ENCODE measurements at places on chromosomes 1 and 21.

- DNase-seq, result peak; percentile 1
Measured at GRCh38 chr1:81550753-81551152, 250.0 kb upstream of the ADGRL2 start.

- DNase-seq, result no peak
Measured at GRCh38 chr1:158098256-158098655, 82.4 kb upstream of the CD1D start.

DNA sequence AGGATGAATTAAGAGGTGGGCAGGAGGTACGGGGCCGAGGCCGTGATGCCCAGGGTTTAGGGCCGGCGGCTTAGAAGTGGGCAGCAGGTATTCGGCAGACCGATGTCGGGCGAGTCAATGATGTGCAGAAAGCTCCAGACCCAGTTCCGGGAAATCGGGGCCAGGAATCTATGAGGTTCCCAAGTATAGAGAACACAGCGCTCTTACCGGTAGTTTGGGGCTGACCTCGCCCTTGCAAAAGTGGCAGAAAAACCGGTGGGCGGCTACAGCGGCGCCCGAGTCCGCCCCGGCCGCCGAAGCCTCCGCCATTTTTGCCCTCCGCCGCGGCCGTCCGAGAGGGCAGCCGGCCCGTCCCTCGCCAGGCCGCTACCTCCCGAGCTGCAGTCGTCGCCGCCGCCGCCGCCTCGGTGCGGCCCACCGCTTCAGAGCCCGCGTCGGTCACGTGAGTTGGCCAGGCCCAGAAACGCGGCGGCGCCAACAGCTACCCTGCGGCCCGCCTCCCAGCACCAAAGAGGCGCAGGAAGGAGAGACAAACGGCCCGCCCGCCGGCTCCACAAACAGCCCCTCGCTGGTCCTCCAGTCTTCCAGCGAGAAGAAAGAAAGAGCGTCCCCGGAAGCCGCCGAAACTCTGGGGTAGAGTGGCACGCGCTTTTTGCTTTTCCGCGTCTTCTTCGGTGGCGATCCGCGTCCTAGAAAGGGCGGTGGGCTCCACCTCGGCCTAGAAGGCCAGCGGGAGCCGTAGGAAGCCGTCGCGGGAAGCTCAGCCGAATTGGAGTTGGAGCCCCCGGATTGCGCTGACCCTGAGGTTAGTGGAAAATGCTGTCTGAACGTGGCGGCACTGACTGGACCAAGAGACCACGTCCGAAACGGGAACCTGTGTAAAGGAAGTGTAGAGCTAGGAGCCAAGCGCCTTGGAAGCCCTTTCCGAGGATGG lies at the start of the genes POLR3C and RNF115:
Gene POLR3C, plus strand, starts transcription at position 636 of the 934 bp plus-strand sequence. CDS start 1,577 bp downstream, outside the sequence.
Gene RNF115, minus strand, starts transcription at position 531 of the 934 bp plus-strand sequence. Its CDS starts 222 bp downstream, at position 309.
- DNase-seq, result peak; percentile 90

- DNase-seq, result no peak
Measured at GRCh38 chr1:24903560-24903954, 26.5 kb downstream of the RUNX3 start.

- DNase-seq, result no peak
Measured at GRCh38 chr1:229768232-229768631, 142.2 kb downstream of the URB2 start.

GRCh38 chr1:30064547-30064946 lies 658.8 kb downstream of the MATN1 start:
- no peak for DNase-seq

DNA sequence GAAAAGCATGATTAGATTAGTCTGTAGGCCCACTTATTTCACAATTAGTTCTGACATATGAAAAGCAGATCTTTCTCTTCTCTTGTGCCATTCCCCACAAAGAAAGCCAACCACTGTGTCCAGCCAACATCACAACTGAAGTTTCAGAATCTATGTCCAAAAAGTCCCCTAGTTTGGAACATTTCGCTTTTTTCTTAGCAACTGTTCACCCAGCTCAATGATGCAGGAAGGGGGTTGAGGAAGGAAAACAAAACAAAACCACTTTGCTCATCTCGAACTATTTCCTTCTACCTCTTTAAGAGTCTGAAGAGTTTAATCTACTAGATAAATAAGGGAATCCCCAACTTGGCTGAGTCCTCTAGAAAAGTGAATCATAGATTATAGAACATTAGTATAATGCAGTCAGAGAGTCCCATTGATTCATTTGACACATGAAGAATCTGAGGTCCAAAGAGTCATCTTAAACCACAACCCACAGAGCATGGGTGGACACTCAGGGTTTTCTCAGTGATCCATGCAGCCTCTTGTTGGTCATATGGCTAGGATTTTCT lies 159.3 kb upstream of the SGIP1 start:
- DNase-seq, result no peak

- DNase-seq, result no peak
Measured at GRCh38 chr1:154863315-154864174, 6.5 kb downstream of the KCNN3 start.

- DNase-seq, result no peak
Measured at GRCh38 chr21:33734291-33734690, 92.0 kb downstream of the ITSN1 start.

GRCh38 chr1:16137890-16138467 lies 17.9 kb downstream of the EPHA2 start:
- no peak for DNase-seq

DNA sequence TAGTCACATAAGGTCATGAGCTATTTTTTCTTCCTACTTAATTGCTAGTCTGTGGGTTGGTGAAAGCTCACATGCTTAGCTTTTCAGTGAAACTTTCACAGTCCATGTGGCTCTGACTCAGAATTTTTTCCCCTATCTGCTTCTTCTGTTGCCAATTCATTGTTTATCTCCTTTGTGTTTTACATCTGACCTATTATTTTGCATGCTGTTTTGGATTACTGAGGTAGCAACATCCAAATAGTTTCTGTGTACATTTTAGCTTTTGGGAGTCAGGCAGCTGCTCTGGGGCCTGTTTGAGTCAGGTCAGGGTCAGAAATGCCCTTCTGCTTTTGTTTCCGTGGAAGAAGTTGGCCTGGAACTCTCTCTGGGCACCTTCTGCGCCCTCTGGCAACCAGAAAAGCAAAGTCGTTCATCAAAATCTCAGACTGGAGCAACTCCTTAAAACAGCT lies 40.0 kb downstream of the ROR1 start:
- no peak for DNase-seq

DNA sequence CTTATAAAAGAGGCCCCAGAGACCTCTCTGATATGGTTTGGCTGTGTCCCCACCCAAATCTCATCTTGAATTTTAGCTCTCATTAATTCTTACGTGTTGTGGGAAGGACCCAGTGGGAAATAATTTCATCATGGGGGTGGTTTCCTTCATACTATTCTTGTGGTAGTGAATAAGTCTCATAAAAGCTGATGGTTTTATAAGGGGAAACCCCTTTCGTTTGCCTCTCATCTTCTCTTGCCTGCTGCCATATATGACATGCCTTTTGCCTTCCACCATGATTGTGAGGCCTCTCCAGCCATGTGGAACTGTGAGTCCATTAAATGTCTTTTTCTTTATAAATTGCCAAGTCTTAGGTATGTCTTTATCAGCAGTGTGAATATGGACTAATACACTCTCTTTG lies 22.5 kb upstream of the NEK7 start:
- no peak for DNase-seq

GRCh38 chr1:82632155-82632554 lies 831.4 kb downstream of the ADGRL2 start:
- no peak for DNase-seq

- DNase-seq, result no peak
Measured at GRCh38 chr1:8249838-8250237, 68.1 kb upstream of the SLC45A1 start.

GRCh38 chr21:15815285-15815684 lies 85.5 kb downstream of the USP25 start:
- DNase-seq, result no peak

DNA sequence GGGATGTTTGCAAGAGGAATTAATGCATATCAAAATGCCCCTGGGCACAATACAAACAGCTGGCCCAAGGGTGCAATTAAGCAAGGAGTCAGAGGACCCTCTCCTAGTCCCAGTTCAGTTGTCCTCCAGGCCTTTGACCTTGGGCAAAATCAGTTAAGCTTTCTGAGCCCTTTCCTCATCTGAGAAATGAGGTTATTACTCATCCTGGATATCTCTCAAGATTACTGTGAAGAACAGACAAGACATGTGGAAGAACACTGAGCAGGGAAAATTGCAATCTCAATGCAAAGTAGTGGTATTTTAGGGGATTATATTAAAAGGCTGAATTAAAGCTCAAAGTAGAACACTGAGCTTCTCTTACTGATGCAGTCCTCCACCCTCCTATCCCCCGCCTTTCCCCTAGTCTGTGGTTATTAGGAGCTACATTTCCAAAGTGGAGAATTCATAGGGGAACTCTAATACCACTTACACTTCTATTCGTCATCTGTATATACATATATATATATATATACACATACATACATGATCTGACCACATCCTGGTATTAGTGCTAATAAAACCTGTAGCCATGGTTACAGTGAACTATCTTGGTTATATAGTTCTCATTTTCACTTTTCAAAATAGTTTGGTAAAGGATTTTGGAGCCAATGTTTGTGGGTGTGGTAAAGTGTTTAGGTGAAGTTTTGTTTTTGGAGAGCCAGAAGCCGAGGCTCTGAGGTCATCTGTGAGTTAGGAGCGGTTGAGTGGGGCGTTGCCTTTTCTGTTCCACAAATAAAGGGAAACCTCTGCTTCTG lies 18.1 kb downstream of the KIAA0040 start:
- no peak for DNase-seq

GRCh38 chr1:61083013-61083806 lies 849 bp downstream of the NFIA start:
- peak; percentile 20 for DNase-seq

DNA sequence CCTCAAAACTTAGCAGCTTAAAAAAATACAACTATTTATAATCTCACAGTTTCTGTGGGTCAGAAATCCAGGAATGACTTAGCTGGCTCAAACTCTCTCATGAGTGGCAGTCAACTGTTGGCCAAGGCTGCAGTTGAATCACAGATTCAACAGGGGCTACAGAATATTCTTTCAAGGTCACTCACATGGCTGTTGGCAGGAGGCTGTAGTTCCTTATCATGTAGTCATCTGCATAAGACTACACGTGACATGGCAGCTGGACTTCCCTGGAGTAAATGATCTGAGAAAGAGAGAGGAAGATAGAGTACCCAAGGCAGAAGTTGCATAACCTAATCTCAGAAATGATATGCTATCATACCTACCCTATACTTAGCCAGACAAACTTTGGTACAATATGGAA lies 75.2 kb upstream of the TSPAN2 start:
- DNase-seq, result no peak

DNA sequence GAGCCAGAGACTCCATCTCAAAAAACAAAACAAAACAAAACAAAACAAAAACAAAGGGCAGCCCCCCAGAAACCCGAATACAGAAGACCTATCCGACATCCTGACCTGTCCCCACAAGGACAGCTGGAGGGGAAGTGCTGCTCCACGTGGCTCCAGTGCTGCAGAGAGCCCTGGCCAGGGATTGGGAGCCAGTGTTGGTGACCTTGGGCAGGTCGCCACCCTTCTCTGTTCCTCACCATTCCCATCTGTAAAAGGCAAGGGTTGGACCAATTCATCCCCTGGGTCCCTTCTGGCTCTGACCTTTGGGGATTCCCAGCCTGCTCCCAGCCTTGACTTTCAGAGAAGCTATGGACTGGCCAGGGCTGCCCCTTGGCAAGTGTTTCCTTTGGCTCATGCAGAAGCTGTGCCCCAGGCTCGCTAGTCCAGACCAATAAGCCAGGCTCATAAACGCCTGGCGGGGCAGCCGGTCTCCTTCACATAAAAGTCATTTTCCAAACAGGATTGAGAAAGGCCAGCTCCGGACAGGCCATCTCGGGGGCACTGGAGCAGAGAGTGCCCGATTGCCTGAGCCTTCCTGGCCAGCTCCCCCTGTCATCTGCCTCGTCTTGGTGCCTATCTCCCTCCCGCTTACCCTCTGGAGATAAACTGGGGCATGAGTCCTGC lies 20.0 kb upstream of the PADI1 start:
- no peak for DNase-seq

DNA sequence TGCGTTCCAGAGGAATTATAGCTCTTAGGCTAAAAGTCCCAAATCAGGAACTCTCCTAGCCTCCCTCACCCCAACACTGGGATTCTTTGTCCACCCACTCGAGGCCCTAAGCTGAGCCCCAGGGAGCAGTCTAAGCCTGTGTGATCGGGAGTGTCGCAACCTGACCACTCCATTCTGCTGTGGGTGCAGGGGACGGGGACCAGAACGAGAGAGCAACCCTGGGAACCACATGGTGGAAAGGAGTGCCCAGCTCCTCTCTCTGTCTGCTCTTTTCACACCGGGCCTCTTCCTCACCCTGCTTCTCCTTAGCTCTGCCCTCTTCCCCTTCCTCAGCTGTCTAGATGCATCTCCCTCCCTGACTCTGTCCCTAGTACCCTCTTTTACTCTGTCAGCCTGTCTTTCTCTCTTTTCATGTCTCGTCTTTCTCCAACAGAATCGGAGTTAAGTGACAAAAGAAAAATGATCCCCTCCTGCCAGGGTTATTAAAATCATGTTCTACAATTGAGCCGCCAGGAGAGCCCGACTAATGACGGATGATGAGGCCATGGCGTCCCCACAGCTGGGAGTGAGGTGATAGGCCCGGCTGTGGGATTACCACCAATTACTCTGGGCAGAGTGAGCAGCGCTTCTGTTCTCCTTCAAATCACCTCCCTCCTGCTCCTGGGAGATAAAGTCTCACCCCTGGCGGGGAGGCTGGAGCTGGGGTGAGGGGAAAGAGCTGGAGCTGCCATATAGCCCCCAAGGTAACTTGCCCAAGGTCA lies 34.5 kb upstream of the CSF3R start:
- DNase-seq, result no peak

DNA sequence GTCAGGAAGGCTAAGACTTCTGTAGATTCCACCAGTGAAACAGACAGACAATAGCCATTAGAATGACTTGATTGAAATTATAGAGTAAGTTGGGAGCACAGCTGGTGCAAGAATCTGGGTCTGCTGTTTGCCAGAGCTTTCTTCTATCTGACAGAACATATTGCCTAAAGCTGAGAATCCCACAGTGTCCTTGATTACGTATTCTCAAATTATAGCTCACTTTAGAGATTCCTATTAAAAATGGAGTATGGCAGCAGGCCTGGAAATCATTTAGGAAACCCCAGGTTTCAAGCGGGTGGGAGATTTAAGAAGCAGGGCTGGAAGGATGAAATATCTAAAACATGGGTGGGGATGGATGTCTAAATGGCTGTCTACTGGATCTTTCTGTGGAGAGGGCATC lies 639.7 kb upstream of the CXADR start:
- DNase-seq, result no peak

GRCh38 chr21:43585514-43585913 lies 73.8 kb downstream of the HSF2BP start:
- DNase-seq, result no peak

DNA sequence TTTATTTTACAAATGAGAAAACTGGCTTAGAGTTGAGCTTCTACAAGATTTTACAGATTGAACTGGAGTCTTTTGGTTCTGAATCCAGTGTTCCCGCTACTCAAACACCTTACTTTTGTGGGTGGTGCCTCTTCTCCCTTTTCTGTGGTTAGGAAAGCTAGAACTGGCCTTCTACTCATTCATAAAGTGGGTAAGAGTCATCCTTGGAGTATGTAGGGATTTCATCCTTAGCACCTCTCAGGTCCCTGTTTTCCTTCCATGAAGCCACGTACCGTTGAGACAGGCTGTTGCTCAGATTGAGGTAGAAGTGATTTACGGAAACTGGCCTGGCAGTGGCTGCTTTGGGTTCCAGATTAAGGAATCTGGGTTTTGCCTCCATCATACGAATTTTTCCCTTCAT lies 35.8 kb downstream of the WNT4 start:
- no peak for DNase-seq

GRCh38 chr1:180244840-180245239 lies 14.8 kb downstream of the LHX4 start:
- DNase-seq, result no peak

- DNase-seq, result no peak
Measured at GRCh38 chr1:61397935-61398334, 315.6 kb downstream of the NFIA start.
